Endothelial cell (in vitro differentiated cells): ENCODE measurements at places on chromosomes 11 and 22. TPM values are rescaled to one million over a fixed set of nuclear protein-coding genes. Genes with fewer than 3 reads are reported as not detected.

Gene NXPE1
- not detected for total RNA-seq

Gene GAS2L1
- 33.6 TPM for total RNA-seq

Gene WNT11
- total RNA-seq, result 3.6 TPM

Gene PGA5
- total RNA-seq, result 1.2 TPM

Gene GALNT18
- total RNA-seq, result 87.6 TPM

Gene MAPK8IP2
- total RNA-seq, result 0.69 TPM

Gene EXT2
- 96.8 TPM for total RNA-seq

Gene IMMP1L
- 20.9 TPM for total RNA-seq

Gene FAR1
- 77.8 TPM for total RNA-seq

Gene KRTAP5-11
- total RNA-seq, result not detected

Gene GRIA4
- 8.7 TPM for total RNA-seq

- no peak overlapping the region for H3K27ac ChIP-seq
- H3K4me1 ChIP-seq, result peaks cover 15% of the 10 kb centered on the region
- peaks cover 15% of the 10 kb centered on the region for H3K27me3 ChIP-seq
Measured at GRCh38 chr11:1692708-1693326, 4.2 kb upstream of the KRTAP5-6 start.

DNA sequence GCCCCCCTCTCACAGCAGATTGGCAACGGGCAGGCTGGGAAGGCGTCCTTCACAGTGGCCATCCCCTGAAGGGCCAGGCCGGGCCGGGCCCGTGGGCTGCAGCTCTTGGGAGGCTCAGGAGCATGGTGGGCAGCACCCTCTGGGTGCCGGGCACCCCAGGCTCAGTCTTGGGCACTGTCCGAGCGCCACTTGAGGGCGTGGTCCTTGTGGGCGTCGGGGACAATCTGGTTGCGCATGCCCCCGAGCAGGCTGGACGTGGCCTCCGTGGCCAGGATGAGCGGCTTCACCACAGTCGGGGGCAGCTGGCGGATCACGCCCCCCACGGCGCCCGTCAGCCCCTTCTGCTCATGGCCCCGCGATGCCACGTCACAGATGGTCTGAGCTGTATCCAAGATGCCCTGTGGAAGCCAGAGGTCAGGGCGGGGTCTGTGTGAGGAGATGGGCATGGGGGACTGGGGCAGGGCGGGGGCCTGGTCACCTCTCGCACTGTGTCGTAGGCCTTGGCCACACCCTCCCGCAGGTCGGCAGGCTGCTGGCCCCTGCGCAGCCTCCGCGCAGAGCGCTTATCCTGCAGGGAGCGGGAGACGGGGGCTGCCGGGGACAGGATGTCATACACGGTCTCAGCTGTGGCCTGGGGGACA, 16.5 kb upstream of the EHD1 start:
- H3K4me1 ChIP-seq, result peaks cover 5% of the 10 kb centered on the region
- peaks cover 12% of the 10 kb centered on the region for H3K36me3 ChIP-seq
- H3K27ac ChIP-seq, result no peak overlapping the region
- no peak overlapping the region for H3K4me3 ChIP-seq
- no peak for DNase-seq
- H3K27me3 ChIP-seq, result peaks cover 8% of the 10 kb centered on the region

- no peak for DNase-seq
- no peak overlapping the region for H3K27ac ChIP-seq
- no peaks in the 10 kb centered on the region for H3K36me3 ChIP-seq
- peaks cover 10% of the 10 kb centered on the region for H3K4me1 ChIP-seq
- no peak overlapping the region for H3K4me3 ChIP-seq
Measured at GRCh38 chr11:124922831-124923230, 3.8 kb downstream of the HEPN1 start.

GRCh38 chr22:19549428-19549827, 25.2 kb upstream of the CLDN5 start:
- DNase-seq, result no peak
- no peak overlapping the region for H3K27ac ChIP-seq
- H3K27me3 ChIP-seq, result peaks cover 2% of the 10 kb centered on the region
- H3K36me3 ChIP-seq, result no peaks in the 10 kb centered on the region

DNA sequence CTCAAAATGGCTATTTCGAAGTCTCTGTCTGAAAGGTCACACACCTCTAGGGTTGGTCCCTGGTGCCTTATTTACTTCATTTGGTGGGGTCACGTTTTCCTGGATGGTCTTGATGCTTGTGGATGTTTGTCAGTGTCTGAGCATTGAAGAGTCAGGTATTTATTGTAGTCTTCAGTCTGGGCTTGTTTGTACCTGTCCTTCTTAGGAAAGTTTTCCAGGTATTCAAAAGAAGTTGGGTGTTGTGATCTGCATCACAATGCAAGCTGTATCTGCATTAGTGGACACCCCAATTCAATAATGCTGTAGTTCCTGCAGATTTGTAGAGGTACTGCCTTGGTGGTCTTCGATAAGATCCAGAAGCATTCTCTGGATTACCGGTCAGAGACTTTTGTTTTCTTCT, 63.5 kb upstream of the TP53AIP1 start:
- DNase-seq, result no peak
- no peaks in the 10 kb centered on the region for H3K4me1 ChIP-seq
- no peak overlapping the region for H3K4me3 ChIP-seq
- peaks cover 5% of the 10 kb centered on the region for H3K27me3 ChIP-seq
- H3K36me3 ChIP-seq, result no peaks in the 10 kb centered on the region
- no peak overlapping the region for H3K27ac ChIP-seq

DNA sequence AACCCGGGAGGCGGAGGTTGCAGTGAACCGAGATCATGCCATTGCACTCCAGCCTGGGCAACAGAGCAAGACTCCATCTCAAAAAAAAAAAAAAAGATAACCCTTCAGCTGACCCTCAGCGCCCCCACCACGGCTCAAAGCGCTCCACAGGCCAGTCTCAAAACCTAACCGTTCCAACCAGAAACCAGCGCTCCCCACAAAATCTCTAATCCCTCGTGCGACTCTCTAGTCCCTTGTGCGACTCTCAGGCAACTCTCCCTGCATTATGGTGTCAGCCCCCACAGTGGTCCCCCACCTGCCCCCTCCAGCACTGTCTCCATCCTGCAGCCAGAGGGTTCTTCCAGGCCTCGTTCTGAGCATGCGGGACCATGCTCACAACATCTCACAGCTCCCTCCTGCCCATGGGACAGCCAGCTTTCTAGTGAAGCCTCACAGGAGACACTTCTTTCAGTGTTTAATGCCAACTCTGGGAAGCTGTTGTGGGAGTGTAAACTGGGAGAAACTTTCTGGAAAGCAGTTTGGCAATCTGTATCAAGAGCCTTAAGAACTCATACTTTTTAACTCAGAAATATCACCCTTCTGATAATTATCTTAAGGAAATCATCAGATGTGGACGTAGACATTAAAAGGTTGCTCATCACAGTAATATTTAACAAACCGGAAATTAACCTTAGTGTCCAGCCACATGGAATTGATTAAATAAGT, 4.2 kb upstream of the RASGRP2 start:
- no peak for DNase-seq
- H3K4me1 ChIP-seq, result peaks cover 6% of the 10 kb centered on the region
- H3K27ac ChIP-seq, result peak overlapping the region; percentile 9
- H3K36me3 ChIP-seq, result no peaks in the 10 kb centered on the region
- peak overlapping the region; percentile 31 for H3K4me3 ChIP-seq
- H3K27me3 ChIP-seq, result peaks cover 15% of the 10 kb centered on the region

DNA sequence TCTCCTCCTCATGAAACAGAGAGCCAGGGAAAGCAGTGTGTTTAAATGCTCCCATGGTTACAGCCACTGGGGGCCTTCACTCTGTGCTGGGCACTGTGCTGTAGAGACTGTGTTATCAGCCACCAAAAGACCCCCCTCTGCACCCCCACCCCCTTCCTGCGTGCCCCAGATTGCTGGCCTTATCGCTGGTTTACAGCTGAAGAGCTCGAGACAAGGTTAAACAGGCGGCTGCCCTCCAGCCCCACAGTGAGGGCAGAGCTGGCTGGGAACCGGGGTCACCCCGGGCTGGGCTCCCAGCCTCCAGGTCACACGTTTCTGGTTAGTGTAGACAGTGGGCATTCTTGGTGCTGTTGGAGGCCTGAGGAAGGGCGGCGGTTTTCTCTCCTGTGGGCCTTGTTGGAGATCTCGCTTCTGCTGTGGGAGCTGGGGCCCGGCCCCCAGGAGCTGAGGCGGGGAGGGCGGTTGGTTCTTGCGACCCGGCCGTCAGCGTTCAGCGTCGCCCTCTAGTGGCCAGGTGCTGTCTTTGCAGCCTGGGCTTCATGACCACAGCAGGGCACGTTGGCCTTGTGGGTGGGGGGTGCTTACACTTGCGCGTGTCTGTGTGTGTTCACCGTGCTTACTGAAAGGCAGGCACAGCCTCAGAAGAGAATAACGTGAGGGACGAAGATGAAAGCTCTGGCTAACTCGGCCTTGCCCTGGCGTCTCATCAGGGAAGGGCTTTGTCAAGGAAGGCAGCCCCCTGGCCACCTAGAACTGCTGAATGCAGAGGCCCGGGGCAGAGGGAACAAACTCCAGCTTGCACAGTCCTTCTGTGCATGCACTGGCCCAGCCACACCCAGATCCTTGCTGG, 40.8 kb downstream of the TBC1D22A start:
- no peak overlapping the region for H3K4me3 ChIP-seq
- peak; percentile 63 for DNase-seq
- H3K27ac ChIP-seq, result no peak overlapping the region
- H3K27me3 ChIP-seq, result peaks cover 8% of the 10 kb centered on the region
- peaks cover 3% of the 10 kb centered on the region for H3K4me1 ChIP-seq
- peaks cover 35% of the 10 kb centered on the region for H3K36me3 ChIP-seq

GRCh38 chr22:36550701-36551495, 21.9 kb upstream of the EIF3D start:
- H3K27ac ChIP-seq, result no peak overlapping the region
- no peaks in the 10 kb centered on the region for H3K36me3 ChIP-seq
- peaks cover 9% of the 10 kb centered on the region for H3K27me3 ChIP-seq
- no peak overlapping the region for H3K4me3 ChIP-seq
- DNase-seq, result no peak

DNA sequence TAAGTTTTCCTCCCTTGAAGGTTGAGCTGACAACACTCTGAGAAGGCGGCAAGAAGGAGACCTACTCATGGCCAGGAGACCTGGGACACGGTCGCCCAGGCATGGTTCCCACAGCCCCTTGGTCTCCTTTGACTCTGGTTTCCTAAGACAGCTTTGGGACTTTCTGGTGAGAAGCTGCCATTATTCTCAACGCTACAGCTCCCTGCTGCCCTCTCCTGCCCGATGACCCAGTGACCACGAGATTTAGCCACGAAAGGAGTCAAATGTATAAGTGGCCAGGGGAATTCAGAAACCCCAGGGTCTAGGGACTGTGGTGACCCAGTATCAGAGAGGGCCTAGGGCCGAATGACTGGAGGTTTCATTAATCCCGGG, 699 bp upstream of the SDF2L1 start:
- peaks cover 19% of the 10 kb centered on the region for H3K4me1 ChIP-seq
- peak; percentile 59 for DNase-seq
- peaks cover 10% of the 10 kb centered on the region for H3K27me3 ChIP-seq
- H3K4me3 ChIP-seq, result peak overlapping the region; percentile 89
- H3K36me3 ChIP-seq, result peaks cover 7% of the 10 kb centered on the region
- peak overlapping the region; percentile 61 for H3K27ac ChIP-seq

DNA sequence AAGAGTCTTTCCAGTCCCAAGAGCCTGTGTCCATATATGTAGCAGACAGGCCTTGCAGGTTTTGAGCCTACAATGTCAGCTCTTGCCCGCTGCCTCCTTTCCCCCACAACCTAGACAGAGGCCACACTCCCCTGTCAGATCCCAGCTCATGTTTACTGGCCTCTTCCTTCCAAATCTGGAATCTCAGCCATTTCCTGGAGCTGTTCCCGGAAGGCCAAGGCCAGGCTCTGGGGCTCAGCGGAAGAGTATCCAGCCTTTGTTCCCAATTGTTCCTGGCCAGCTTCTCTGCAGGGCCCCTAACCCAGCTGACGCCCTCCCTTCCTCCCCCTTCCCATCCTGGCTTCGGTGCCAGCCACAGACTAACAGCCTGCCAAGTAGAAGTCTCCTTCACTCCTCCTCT, 1.0 kb upstream of the ROBO4 start:
- peak overlapping the region; percentile 35 for H3K4me3 ChIP-seq
- H3K36me3 ChIP-seq, result peaks cover 11% of the 10 kb centered on the region
- peak overlapping the region; percentile 98 for H3K27ac ChIP-seq
- peak; percentile 67 for DNase-seq

- H3K4me3 ChIP-seq, result no peak overlapping the region
- DNase-seq, result peak; percentile 66
- no peak overlapping the region for H3K27ac ChIP-seq
- no peaks in the 10 kb centered on the region for H3K27me3 ChIP-seq
Measured at GRCh38 chr11:14249121-14249963, 109.6 kb downstream of the RRAS2 start.

GRCh38 chr22:44192098-44192815, 11.5 kb downstream of the PARVG start:
- no peaks in the 10 kb centered on the region for H3K27me3 ChIP-seq
- no peak overlapping the region for H3K27ac ChIP-seq
- H3K4me1 ChIP-seq, result no peaks in the 10 kb centered on the region
- peaks cover 1% of the 10 kb centered on the region for H3K36me3 ChIP-seq
- DNase-seq, result no peak

GRCh38 chr11:59197991-59198390, 14.7 kb downstream of the MPEG1 start:
- no peak overlapping the region for H3K4me3 ChIP-seq
- H3K36me3 ChIP-seq, result peaks cover 71% of the 10 kb centered on the region
- H3K27ac ChIP-seq, result no peak overlapping the region
- peaks cover 3% of the 10 kb centered on the region for H3K27me3 ChIP-seq
- DNase-seq, result no peak

- no peak for DNase-seq
- no peaks in the 10 kb centered on the region for H3K27me3 ChIP-seq
- no peaks in the 10 kb centered on the region for H3K4me1 ChIP-seq
Measured at GRCh38 chr11:28123151-28123581, 15.0 kb downstream of the METTL15 start.

- H3K4me1 ChIP-seq, result no peaks in the 10 kb centered on the region
- H3K36me3 ChIP-seq, result no peaks in the 10 kb centered on the region
- DNase-seq, result no peak
Measured at GRCh38 chr11:127939000-127939399, 648.4 kb downstream of the ETS1 start.

- H3K36me3 ChIP-seq, result peaks cover 60% of the 10 kb centered on the region
- peak overlapping the region; percentile 75 for H3K4me3 ChIP-seq
- peak overlapping the region; percentile 79 for H3K27ac ChIP-seq
Measured at GRCh38 chr11:128701936-128702335, 8.1 kb downstream of the FLI1 start.

DNA sequence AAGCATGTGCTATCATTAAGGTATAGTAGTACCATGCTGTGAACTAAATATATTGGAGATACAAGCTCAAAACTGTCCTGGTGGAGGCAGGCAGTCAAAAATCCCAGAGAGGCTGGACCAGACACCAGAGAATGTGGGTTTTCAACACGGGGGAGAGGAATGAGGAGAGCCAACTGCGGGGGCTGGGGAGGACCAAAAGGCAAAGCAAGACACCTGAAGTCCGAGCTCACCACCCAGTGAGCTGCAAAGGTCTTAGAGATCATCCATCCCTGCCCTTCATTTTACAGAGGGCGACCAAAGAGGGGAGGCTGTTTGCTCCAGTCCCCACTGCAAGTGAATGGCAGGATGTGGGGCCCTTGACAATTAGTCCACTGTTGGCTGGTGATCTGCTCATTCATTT, 10.0 kb downstream of the RIBC2 start:
- H3K4me1 ChIP-seq, result no peaks in the 10 kb centered on the region
- no peak for DNase-seq
- no peak overlapping the region for H3K27ac ChIP-seq
- peaks cover 10% of the 10 kb centered on the region for H3K27me3 ChIP-seq
- no peak overlapping the region for H3K4me3 ChIP-seq
- peaks cover 4% of the 10 kb centered on the region for H3K36me3 ChIP-seq

GRCh38 chr11:48683226-48683720, 194.7 kb downstream of the OR4A47 start:
- no peak overlapping the region for H3K4me3 ChIP-seq
- no peak overlapping the region for H3K27ac ChIP-seq
- H3K27me3 ChIP-seq, result peaks cover 4% of the 10 kb centered on the region
- H3K4me1 ChIP-seq, result no peaks in the 10 kb centered on the region

- H3K27ac ChIP-seq, result no peak overlapping the region
- H3K4me1 ChIP-seq, result no peaks in the 10 kb centered on the region
- H3K4me3 ChIP-seq, result no peak overlapping the region
- no peaks in the 10 kb centered on the region for H3K27me3 ChIP-seq
- DNase-seq, result no peak
Measured at GRCh38 chr11:58562375-58562800, 13.3 kb downstream of the LPXN start.
